ENCODE measurements at places on chromosomes 5 and 9. TPM values are rescaled to one million over a fixed set of nuclear protein-coding genes. Genes with fewer than 3 reads are reported as not detected.

The LPAR1 gene
- total RNA-seq = 7.5 TPM

The IL17B gene
- 0.28 TPM for total RNA-seq

The CDH6 gene
- total RNA-seq = 0.60 TPM

The HOMER1 gene
- total RNA-seq = 7.6 TPM

The BHMT gene
- 0.36 TPM for total RNA-seq

The ANGPTL2 gene
- 2.1 TPM for total RNA-seq

The EPB41L4B gene
- total RNA-seq = 1.1 TPM

The FOXD4 gene
- total RNA-seq = 0.28 TPM

The BRD9 gene
- total RNA-seq = 21.2 TPM

The DMRTA1 gene
- 1.8 TPM for total RNA-seq

The PCDH1 gene
- 62.7 TPM for total RNA-seq

The SLCO4C1 gene
- total RNA-seq = not detected

The SMARCA2 gene
- total RNA-seq = 81.7 TPM

The SETD9 gene
- total RNA-seq = 7.8 TPM

The IFNA21 gene
- not detected for total RNA-seq

The ISL1 gene
- total RNA-seq = not detected

The FOXD4L3 gene
- total RNA-seq = not detected

The KIF27 gene
- total RNA-seq = 2.5 TPM

The TMEFF1 gene
- total RNA-seq = not detected

The SPINK5 gene
- 509 TPM for total RNA-seq

The LCN12 gene
- 0.80 TPM for total RNA-seq

The TAF11L5 gene
- total RNA-seq = not detected

The ANKRD34B gene
- not detected for total RNA-seq

The SWI5 gene
- total RNA-seq = 24.8 TPM

The KCNIP1 gene
- total RNA-seq = not detected

The OLFM1 gene
- 4.9 TPM for total RNA-seq
